Activated CD4-positive, CD25-positive, alpha-beta regulatory T cell treated with anti-CD3 and anti-CD28 coated beads, Interleukin-2, amount 50 U/mL, for 24 hours (primary cell): ENCODE measurements at places on chromosomes 3 and 15.

- no peak for ATAC-seq
These were observed 118.1 kb downstream of the CLSTN2 start for GRCh38 chr3:140052771-140053702.

DNA sequence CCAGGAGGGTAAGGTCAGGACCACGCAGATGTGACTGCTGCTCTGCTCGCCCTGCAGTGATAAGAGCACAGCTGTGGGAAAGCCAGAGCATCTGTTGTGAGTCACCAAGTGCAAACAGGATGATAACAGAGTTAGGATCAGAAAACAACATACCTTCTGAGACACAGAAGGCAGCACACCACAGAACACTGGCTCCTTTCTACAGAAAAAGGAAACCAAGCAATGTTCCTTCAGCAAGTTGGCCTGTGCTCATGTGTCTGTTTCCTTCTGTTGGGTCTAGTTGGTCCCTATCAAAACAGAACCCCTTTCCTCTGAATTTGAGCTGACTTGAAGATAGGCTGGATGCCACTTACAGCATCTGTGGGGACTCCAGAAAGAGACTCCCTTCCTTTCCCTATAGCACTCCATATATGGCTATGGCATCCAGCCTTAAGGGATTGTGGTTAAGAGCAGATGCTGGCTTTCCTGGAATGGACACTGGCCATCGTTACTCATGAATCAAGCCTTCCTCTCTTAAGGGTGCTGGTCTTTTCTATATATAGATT is 440.7 kb upstream of the THBS1 start:
- ATAC-seq = no peak

DNA sequence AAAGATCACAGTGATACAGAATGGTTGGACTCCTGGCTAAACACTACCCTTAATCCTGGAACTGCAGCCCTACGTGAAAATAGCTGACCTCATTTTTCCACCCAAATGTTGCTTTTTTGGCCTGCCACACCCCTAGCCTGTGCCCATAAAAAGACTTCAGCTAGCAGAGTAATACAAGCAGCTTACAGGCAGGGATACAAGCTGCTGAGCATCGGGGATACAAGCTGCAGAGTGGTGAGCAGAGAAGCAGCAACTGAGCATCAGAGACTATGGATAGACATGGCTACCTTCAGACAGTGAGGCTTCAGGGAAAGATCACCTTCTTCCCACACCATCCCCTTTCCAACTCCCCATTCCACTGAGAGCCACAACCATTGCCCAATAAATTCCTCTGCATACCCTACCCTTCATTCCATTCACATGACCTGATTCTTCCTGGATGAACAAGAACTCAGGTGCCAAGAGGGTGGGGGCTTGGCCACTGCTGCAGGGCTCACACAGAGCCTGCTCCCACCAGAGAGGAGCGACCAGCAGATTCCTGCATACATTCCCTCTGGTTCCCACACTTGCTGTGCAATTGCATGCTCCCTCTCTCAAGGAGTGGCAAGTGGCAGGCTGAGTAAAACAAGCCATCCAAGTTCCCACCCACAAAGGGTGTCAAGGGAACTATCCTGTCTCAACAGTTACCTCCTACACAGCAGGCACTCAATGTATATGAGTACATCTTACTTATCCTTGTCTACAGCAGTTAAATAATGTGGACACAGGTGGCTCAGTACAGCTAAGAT is 217.5 kb downstream of the ALCAM start:
- ATAC-seq = no peak

GRCh38 chr3:142976621-142977398 is 13.3 kb upstream of the PAQR9 start:
- no peak for ATAC-seq

DNA sequence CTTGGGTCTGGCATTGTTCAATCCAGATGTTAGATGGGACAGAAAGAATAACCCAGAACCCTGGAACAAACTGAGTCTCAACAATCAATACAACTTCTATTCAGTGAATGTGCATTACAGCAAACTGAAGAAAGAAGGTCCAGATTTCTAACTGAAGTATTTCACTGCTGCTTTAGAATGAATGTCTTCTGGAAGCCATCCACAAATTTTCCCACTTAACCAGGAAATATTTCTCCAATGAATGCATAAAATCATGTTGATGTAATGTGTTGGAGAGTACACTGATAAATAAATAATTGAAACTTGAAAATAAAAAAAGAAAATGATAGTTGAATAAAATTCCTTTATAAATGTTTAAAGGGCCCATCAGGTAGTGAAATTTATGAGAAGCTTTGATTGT is 658.6 kb downstream of the ZBBX start:
- ATAC-seq = no peak

DNA sequence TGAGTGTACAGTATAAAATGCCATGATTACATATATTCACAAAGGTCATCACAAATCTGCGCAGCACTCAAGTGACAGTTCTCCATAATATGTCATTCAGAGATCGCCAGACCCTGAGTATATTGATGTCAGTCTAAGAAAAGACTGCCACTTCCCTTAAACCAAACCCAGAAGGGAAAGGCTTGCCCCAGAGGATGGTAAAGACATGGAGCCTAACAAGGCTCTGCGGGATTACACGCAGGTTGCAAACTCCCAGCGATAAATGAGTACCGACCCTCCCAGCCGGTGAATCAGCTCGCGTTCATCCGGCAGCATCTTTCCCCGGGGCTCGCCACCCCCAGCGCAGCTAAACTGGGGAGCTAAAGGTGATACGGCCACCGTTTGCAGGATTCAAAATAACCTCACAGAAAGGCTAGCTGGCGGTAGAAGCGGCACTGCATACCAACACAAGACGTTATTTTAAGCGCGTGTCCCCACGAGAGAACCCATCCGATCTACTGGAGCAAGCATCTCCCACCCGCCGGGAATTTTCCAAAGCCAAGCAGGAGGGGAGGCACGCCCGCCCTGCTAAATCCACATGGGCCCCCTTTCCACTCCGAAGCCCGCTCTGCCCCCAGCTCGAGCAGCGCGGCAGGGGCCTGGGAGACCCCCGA is 643 bp downstream of the MYO5A start:
- ATAC-seq = no peak

GRCh38 chr3:100063929-100064461 is 50.3 kb downstream of the FILIP1L start:
- ATAC-seq = no peak

DNA sequence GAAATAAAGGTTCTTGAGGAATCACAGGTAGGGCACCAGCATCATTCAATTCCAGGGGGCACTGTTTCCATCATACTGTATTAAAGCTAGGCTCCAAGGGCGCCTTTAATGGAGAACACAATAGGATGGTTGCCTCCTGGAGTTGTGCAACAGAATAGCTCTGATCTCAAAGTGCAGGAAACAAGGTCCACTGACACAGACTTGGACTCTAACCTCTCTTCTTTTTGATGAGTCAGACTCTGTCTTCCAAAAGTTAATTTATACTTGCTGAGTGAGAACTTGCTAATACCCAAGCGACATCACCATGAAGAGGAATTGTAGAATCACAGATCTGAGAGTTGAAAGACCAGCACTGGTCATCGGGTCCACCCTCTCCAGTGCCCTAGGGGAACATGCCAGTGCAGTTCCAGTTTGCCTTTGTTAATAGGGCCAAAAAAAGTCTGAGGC is 94.4 kb upstream of the PHLDB2 start:
- no peak for ATAC-seq

- peak; percentile 57 for ATAC-seq
These were observed at the start of gene ONECUT1 for GRCh38 chr15:52790169-52790708. ONECUT1 (minus strand) TSS chr15:52790336; CDS start chr15:52789884, 452 bp downstream.

- ATAC-seq = no peak
These were observed 343.4 kb downstream of the TBC1D5 start for GRCh38 chr3:17398959-17399551.

DNA sequence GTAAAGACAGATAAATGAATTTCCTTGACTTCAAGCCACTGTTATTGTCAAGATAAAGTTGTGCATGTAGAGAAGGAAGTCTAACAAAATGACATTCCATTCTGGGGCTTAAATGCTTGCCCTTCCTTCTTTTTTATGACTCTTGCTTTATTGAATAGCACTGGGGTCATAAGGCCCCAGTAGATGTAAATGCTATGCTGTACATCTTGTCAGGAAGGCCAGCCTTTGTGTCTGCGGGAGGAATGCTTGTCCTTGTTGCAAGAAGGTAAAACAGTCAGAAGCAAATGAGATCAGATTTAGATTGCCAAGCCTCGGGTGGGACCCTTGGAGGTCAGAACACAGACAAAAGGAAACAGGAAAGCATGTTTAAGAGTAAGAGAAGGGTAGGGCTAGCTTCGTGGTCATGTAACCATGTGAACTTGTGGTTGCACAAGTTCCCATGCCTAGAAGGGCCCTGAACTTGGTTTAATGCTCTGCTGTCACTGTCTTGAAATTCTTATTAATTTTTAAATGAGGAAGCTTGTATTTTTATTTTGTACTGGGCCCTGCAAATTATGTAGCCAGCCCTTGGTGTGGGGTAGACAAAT is 81.5 kb downstream of the PPM1L start:
- no peak for ATAC-seq

GRCh38 chr3:25007974-25008658 is 419.9 kb upstream of the RARB start:
- no peak for ATAC-seq

DNA sequence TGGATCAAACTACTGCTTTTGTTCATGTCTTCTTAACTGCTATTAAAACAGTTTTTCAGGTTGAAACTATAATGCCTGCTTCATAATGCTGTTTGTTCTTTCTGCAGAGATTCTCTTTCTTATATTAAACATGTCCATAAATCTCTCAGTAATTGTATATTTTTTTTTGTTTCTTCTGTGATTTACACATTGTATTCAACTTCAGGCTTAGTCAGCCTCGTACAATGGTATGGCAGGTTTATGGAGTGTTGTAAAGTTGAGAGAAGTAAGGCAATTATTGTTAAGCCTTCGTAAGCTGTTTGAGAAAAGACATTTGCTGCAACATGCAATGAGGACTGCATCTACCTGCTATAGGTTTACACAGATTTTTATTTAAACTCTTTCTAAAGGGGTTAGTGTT is 977.1 kb downstream of the DIPK2A start:
- no peak for ATAC-seq

GRCh38 chr3:134423153-134423552 is 48.9 kb upstream of the AMOTL2 start:
- no peak for ATAC-seq

GRCh38 chr3:143016321-143016972 is 15.1 kb downstream of the U2SURP start:
- ATAC-seq = no peak

DNA sequence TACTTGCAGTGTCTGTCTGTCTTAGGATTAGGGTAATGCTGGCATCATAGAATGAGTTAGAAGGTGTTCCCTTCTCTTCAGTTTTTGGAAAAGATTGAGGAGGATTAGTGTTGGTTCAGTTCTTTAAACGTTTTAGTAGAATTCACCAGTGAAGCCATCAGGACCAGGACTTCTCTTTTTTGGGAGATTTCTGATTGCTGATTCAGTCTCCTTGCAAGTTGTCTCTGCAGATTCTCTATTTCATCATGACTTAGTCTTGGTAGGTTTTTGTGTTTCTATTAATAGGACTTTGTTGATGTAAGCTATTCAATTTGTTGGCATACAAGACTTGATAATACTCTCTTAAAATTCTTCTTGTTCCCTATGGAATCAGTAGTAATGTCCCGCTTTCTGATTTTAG is 48.9 kb downstream of the STT3B start:
- no peak for ATAC-seq

DNA sequence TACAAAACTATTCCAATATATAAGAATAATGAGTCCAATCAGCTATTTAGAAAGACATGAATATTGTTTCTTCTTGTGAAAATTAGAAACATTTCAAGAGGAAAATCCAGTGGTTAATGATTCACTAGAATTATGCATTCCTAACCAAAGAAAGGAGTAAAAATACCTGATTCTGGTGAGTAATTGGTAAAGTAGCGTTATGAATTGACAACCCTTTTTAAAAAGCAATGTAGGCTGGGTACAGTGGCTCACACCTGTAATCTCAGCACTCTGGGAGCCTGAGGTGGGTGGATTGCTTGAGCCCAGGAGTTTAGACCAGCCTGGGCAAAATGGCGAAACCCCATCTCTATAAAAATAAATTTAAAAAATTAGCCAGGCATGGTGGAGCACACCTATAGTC is 43.3 kb downstream of the TOPAZ1 start:
- no peak for ATAC-seq

- ATAC-seq = no peak
These were observed 612 bp upstream of the C15orf40 start for GRCh38 chr15:83012076-83012426.
